ENCODE measurements at places on chromosomes 5 and 9.
A peak's percentile ranks its signal among the peaks of the same experiment; 100 is the strongest.

- DNase-seq = no peak
Observed at GRCh38 chr5:145678255-145678654, 156.9 kb downstream of the PRELID2 start.

- no peak for DNase-seq
Observed at GRCh38 chr9:87883274-87883673, 597 bp downstream of the SPATA31E1 start.

DNA sequence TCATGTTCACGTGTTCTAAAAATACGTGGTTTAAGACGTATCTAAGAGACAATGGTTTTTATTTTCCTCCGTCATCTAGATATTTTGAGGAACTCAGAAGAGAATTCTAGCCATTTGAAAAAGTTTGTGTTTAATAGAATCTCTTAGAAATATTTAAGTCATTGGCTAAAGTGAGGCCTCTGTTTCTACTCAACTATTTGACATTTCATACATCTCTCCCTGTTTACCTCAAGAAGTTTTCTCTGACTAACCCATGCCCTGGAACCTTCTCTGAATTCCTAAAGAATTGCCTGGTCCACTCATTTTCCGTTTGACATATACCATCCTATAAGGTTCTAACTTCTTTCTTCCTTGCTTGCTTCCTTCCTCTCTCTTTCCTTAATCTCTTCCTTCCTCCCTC, 178.7 kb downstream of the SNCAIP start:
- no peak for DNase-seq

GRCh38 chr5:125409861-125410536, 663.6 kb upstream of the ZNF608 start:
- no peak for DNase-seq

- no peak for DNase-seq
Observed at GRCh38 chr5:127028822-127029457, 1.4 kb downstream of the MARCHF3 start.

GRCh38 chr9:37290940-37291485, 131.5 kb upstream of the GRHPR start:
- no peak for DNase-seq

- DNase-seq = no peak
Observed at GRCh38 chr5:7886849-7887475, 18.0 kb downstream of the MTRR start.

GRCh38 chr5:123571927-123572326, 60.0 kb downstream of the CSNK1G3 start:
- peak; percentile 4 for DNase-seq

GRCh38 chr5:139131921-139132432, 66.2 kb downstream of the SIL1 start:
- DNase-seq = no peak

DNA sequence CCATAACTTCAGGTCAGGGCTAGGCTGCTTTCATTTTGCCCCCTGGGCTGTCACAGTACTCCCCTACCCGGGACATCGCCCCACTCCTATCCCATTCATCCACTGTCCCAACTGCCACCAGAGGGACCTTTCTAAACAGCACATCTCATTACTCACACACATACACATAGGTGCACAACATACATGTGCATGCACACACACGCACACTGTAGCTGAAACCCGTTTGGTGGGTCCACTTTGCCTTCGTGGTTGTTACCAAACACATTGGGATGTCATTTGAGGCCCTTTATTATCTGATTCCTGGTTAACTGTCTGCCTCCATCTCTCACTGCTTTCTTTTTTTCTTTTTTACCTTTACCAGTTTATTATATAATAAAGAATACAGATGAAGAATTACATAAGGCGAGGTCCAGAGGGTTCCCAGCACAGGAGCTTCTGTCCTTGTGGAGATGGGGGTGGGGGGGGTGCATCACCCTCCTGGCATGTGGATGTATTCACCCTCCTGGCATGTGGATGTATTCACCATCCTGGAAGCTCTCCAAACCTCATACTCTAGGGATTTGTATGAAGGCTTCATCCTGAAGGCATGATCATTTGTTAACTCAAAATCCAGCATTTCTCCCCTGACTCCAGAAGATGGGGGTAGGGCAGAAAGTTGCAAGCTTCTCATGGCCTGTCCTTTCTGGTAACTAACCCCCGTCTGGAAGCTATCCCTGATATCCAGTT, 186.0 kb downstream of the GOLPH3 start:
- DNase-seq = no peak

All from HL-60 (cell line).